ENCODE measurements at places on chromosomes 6 and 20.

- no peak for DNase-seq
Measured at GRCh38 chr6:99354983-99355382, 5.5 kb upstream of the FAXC start.

- DNase-seq, result no peak
Measured at GRCh38 chr6:3159805-3160781, 2.7 kb upstream of the TUBB2A start.

GRCh38 chr6:13638626-13639025 lies 23.5 kb downstream of the NOL7 start:
- DNase-seq, result no peak

- DNase-seq, result no peak
Measured at GRCh38 chr6:104537180-104537579, 322.5 kb downstream of the HACE1 start.

- DNase-seq, result no peak
Measured at GRCh38 chr20:19070681-19071445, 141.6 kb upstream of the SLC24A3 start.

DNA sequence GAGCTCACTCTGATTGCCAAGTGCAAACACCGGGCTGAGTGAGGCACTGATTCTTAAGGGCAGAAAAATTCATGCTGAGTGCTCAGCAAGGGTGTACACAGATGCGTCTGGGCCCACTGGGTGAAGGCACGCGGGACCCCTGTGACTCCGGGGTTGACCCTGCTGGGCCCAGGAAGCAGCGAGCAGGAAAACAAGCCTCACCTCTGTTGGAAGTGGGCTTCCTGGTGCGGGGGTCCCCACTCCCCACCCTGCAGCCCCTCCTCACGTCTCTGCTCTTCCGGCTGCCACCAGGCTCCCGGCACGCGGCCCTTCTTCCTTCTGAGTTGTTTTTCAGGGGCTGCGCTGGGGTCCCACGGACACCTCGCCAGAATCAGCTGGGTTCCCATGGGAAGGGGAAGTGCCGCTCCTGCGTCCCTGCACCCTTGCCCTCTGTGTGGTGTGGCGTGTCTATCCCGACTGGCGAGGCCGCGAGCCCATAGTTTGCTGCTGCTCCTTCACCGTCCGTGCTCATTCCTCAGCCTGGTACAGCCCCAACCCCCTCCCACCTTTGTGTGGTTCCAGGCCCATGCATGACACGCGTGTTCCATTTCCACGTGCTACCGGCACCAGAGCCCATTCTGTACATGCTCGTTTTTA lies 80.6 kb upstream of the BHLHE23 start:
- DNase-seq, result no peak

GRCh38 chr6:132161283-132161682 lies 210.1 kb upstream of the CCN2 start:
- peak; percentile 77 for DNase-seq

- DNase-seq, result no peak
Measured at GRCh38 chr6:56572788-56573471, 69.8 kb downstream of the DST start.

DNA sequence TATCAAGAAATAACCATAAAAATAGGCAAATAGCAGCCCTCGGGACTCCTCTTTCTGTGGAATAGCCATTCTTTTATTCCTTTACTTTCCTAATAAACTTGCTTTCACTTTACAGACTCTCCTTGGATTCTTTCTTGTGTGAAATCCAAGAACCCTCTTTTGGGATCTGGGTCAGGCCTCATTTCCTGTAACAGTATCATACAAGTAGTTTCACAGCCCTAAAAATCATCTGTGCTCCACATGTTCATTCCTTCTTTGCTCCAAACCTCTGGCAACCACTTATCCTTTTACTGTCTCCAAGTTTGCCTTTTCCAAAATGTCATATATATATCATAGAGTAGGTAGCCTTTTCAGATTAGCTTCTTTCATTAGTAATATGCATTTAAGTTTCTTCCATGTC lies 13.5 kb upstream of the NT5E start:
- no peak for DNase-seq

DNA sequence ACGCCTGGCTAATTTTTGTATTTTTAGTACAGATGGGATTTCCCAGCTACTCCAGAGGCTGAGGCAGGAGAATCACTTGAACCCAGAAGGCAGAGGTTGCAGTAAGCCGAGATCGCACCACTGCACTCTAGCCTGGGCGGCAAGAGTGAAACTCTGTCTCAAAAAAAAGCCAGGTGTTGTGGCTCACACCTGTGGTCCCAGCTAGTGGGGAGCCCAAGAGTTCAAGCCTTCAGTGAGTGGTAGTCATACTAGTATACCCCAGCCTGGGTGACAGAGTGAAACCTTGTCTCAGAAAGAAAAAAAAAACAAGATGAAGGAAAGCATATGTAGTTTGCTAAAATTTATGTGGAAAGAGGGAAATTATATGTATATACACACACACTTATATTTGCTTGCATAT lies 20.0 kb upstream of the POU5F1 start:
- no peak for DNase-seq

DNA sequence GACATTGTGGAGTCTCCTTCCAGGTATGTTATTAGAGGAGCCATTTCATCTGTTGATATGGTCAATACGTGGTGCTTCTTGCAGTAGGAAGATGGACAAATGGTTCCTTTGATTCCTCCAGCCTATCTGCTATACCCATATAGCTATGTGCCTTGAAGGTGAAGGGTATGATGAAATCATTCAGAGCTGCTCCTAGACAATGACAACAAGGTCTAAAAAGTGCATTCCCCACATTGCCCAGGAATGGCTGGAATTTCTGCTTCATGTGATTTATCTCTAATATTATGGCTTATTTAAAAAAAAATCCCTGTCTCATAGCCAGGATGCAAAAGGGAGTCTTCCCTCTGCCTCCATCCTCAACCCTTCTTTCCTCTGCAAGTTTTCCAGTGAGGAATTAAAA lies 14.1 kb downstream of the DAAM2 start:
- DNase-seq, result no peak

DNA sequence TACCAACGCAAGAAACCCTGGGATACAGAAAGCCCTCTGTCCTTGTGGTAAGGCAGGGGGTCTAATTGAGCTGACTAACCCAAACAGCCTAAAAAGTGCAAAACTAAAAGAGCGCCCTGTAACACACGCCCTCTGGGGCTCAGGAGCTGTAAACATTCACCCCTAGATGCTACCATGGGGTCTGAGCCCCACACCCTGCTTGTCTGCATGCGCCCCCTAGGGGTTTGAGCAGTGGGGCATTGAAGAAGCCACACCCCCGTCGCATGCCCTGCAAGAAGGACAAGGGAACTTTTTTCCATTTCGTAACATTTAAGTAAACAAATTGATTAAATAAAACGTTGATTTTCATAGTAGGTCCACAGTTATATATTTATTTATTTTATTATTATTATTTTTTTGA lies 616.9 kb upstream of the MAN1A1 start:
- no peak for DNase-seq
